Colonic mucosa (tissue), 4 donors: ENCODE measurements at places on chromosomes 7 and 10. TPM values are rescaled to one million over a fixed set of nuclear protein-coding genes. Genes with fewer than 3 reads are reported as not detected.

DNA sequence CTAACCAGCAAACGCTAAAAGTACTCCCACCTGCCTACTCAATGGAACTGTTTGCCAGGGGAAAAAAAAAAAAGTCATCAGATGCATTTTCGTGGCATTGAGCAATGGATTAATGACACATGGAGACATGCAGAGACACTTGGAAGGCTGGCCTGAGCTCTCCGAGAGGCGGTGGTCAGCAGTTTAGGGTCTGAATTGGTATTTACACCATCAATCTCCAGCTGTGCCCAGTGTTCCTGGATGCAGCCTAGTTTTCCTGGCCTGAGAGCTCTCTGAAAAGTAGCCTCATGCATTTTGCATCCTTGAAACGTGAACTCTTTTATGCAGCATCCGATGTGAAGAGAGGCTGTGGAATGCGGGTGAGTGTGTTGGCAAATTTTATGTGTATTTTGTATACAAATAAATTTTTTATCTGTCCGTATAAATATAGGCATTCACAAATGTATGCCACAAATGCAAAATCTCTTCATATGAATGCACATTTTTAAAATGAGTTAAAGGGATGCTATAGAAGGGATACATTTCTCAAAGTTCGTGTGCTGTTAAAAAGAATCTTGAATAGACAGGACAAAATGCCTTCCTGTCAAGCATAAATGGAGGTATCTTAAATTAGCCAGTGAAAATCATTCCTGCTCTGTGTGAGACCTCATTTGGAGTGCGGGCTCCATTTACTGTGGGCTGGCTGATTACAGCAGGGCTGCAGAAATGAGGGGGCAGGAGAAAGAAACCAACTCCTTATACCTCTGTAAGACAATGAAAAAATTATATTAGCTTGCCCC lies 137.7 kb upstream of the PFKP start:
- no peak for DNase-seq

DNA sequence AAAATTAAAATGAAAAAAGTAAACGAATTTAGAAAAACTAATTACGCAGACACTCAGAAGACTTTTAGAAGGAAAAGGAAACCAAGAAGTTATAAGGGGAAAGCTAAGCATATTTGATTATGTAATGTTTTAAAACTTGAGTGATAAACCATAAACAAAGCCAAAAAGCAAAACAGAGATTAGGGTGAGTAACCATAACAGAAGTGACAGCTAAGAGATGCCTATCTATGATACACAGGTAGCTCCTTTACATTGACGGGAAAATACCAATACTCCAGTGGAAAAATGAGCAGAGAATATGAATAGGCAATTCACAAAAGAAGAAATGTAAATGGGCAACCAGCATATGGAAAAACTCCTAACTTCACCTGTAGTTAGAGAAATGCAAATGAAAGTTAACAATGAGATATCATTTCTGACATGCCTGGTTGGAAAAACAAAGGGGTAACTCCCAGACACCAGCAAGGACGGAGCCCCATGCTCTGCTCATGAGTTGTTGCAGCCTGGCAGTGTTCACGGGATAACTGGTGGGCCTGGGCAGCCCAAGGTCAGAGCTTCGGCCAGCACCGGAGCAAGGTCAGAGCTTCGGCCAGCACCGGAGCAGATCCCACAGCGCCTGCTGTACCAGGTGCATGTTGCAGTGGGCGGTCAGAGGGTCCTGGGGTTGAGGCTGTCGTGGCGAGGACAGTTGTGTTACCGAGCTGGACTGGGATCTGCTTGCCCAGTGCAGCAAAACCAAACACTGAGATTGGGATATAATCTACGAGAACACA lies 58.9 kb downstream of the ALOX5 start:
- no peak for DNase-seq

DNA sequence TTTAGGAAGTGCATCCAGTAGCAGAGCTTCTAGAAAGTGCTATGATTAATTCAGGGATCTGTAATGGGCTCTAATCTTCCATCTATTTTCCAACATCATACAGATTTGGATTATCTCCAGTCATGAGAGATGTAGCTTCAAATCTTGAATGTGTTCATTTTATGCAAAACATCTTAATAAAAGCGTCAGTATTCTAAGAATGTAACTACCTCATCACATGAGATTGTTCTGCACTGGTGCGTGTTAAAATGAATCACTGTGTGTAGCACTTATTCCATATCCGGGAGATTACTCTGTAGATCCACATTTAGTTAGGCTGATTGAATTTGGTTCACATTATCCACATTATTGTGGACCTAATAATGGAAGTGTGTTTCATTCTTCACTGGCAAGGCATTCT lies 344.9 kb upstream of the CHRM2 start:
- no peak for DNase-seq

GRCh38 chr7:115572111-115572510 lies 458.5 kb downstream of the TFEC start:
- DNase-seq: no peak

DNA sequence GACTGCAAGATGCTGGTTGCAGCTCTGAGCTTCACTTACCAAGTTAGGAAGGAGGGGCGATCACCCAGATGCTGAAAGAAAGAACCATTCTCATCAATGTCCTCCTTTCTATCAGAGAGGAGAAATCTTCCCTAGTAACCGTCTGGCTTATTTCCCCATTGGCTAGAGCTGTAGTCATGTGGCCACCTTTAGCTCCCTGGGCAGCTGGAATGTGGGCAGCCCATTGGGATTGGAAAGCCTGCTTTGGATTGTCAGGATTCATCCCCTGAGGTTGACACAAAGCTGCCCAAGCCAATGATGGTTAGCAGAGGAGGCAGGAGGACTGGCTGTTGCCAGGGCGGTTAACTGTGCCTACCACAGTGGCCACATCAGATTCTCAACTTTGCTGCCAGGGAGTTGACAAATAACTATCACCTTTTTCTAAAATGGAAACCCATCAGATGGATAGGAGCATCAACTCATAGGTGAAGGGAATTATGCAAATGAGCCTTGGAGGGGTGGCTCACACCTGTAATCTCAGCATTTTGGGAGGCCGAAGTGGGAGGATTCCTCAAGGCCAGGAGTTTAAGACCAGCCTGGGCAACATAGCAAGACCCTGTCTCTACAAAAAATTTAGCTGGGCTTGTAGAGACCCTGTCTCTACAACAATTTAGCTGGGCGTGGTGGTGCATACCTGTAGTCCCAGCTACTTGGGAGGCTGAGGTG lies 206.4 kb upstream of the GALNT17 start:
- DNase-seq: no peak

Gene TEX36
- total RNA-seq: not detected

Gene OGDHL
- total RNA-seq: 0.79 TPM

DNA sequence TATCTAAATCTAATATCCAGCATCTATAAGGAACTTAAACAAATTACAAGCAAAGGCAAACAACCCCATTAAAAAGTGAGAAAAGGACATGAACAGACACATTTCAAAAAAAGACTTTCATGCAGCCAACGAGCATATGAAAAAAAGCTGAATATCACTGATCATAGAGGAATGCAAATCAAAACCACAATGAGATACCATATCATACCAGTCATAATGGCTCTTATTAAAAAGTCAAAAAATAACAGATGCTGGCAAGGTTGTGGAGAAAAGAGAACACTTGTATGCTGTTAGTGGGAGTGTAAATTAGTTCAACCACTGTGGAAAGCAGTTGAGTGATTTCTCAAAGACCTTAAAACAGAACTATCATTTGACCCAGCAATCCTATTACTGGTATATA lies 334.4 kb upstream of the CACNA2D1 start:
- DNase-seq: no peak

DNA sequence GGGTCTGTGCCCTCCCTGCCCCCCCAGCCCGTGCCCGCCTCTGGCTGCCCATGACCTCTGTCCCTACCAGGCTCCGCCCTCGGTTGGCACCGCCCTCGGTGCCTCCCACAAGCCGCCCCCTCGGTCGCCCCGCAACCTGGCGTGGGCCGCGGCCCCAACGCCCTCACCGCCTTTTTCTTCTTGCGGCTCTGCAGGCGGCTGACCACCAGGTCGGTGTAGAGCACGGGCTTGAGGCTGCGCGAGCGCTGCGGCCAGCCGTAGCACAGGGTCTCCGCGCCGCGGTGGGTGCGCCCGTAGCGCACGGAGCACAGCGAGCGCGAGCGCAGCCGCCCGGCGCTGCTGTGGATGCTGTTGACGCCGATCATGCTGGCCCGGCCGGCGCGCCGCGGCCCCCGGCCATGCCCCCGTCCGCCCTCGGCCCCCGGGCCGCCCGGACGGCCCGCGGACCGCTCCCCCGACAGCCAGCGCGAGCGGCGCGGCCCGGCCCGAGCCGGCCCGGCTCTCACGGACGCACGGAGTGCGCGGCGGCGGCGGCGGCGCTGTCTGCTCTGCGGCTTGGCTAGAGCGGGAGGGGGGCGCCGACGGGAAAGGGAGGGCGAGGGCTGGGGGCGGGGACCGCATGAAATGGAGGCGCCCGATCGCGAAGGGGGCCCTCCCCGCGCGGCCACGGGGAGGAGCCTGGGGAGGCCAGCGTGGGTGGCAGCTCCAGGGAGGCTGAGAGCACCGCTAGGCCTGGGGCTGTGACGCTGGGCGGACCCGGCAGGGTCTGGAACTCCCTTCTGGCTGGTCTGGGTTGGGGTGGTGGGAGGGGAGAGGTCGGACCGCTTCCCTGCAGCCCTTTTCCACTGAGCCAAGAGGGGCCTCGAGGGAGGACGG lies 9.6 kb downstream of the PSD start:
- no peak for DNase-seq

- no peak for DNase-seq
Measured at GRCh38 chr7:128035712-128036111, 4.5 kb upstream of the LRRC4 start.

GRCh38 chr10:119805702-119806230 lies 66.9 kb downstream of the MCMBP start:
- DNase-seq: no peak

- no peak for DNase-seq
Measured at GRCh38 chr10:123836418-123837145, 55.0 kb downstream of the CPXM2 start.

Gene DMBT1
- 165 TPM for total RNA-seq

- DNase-seq: peak; percentile 27
Measured at GRCh38 chr10:119817991-119818888, 54.4 kb downstream of the MCMBP start.

GRCh38 chr10:122050811-122051210 lies 61.8 kb downstream of the TACC2 start:
- no peak for DNase-seq

DNA sequence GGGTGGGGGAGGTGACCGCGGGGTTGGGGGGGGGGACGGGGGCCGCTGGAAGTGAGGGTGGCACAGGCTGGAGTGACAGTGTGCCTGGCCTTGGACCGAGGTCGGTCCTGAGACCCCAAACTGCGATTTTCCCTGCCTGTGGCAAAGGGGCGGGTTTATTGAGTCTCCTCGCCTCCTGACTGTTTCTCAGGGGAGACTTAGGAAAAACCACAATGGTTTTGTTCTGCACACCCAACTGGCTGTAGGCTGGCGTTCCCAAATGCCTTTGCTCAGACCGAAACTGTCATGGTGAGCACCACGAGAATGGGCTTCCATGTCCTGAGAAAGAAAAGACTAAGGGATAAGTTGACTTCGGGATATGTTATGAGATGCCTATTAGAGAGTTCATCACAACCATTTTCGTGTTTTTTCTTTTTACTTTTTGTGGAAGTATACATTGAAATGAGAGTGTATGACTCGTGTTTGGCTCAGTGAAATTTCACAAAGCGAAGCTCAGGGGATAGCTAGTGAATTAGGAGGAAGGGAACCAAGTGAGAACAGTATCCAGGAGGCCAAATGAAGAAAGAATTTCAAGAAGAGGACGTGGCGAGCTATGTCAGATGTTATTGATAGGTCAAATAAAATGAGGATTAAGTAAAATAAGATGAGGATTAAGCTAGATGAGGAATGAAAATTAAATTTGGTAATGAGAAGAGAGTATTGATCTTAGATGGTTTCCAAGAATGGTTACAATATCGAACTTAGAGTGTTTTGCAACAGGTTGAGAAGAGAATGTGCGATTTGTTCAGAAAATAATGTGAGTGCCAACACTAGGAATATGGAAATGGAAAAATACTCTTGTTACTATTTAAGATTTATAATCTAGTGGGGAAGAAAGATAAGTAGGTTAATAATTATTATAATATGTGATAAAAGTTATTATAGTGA lies 918 bp downstream of the NET1 start:
- no peak for DNase-seq

Gene MMD2
- total RNA-seq: not detected

DNA sequence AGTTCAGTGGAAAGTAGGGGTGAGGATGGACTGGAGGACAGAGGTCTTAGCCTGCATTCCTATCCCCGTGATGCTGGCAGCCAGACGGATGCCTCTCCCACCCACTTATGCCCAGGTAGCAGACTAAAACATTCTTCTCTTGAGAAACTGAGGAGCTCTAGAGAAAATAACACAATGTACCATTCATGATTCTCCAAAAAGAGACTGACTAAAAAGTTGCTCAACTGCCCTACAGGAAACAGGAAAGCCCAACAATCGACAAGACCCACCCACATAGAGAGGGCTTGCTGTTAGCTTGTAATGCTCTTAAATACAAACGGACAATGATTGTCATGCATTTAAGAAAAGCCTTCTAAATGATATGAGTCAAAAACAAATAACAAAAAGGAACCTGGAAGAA lies 33.2 kb upstream of the PDE1C start:
- no peak for DNase-seq

Gene JCAD
- 23.5 TPM for total RNA-seq

GRCh38 chr10:132329565-132330485 lies 2.2 kb upstream of the LRRC27 start:
- no peak for DNase-seq

GRCh38 chr10:21514129-21514817 lies 11.2 kb downstream of the SKIDA1 start:
- DNase-seq: no peak

DNA sequence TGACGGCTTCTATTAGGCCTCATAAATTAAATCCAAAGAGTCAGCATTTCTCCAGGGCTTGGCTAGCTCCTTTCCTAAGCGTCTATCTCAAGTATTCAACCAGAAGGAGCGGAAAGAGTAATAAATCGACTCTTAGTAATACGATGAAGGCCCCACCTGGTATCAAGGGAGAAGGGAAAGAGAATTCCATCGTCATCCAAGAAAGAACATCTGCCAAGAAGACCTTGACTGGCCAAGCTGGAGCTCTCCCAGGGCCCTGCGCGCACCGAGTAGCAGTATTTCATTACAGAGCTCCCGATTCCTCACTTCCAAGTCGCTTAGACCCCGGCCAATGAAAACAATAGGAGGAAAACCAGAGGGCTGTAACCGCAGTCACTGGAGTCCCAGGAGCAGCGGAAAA lies 178.0 kb upstream of the FRMD4A start:
- DNase-seq: no peak

DNA sequence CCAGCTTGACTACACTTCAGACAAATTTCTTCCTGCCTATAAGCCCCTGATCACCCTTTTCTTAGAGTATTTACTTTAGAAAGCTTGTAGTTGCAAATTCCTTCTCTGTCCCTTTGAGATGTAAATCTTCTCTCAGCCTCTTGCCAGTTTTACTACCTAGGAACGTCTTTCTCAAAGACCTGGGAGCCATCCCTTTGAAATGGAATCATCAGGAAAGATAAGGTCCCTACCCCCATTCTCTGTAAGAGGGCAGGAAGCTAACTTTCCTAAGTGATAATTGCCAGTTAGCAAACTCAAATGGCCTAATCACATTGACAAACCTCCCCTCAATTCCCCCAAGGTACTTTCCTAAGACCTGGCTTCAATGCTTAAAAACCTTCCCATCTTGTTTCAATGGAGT lies 304.5 kb downstream of the MDFIC start:
- DNase-seq: no peak

Gene MEIG1
- not detected for total RNA-seq

Gene RBP3
- not detected for total RNA-seq

Gene GIMAP6
- 7.1 TPM for total RNA-seq
